Left cardiac atrium (tissue), 4 donors: ENCODE measurements at places on chromosomes 5 and 9. TPM values are rescaled to one million over a fixed set of nuclear protein-coding genes. Genes with fewer than 3 reads are reported as not detected.

DNA sequence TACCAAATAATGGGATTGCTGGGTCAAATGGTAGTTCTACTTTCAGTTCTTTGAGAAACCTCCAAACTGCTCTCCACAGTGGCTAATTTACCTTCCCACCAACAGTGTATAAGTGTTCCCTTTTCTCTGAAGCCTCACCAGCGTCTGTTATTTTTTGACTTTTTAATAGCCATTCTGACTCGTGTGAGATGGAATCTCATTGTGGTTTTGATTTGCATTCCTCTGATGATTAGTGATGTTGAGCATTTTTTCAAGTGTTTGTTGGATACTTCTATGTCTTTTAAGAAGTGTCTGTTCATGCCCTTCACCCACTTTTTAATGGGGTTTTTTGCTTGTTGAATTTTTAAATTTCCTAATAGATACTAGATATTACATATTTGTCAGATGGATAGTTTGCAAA is 28.4 kb upstream of the SUSD1 start:
- no peak for DNase-seq

- no peak for DNase-seq
Observed at GRCh38 chr5:96200641-96201040, 232.4 kb downstream of the PCSK1 start.

DNA sequence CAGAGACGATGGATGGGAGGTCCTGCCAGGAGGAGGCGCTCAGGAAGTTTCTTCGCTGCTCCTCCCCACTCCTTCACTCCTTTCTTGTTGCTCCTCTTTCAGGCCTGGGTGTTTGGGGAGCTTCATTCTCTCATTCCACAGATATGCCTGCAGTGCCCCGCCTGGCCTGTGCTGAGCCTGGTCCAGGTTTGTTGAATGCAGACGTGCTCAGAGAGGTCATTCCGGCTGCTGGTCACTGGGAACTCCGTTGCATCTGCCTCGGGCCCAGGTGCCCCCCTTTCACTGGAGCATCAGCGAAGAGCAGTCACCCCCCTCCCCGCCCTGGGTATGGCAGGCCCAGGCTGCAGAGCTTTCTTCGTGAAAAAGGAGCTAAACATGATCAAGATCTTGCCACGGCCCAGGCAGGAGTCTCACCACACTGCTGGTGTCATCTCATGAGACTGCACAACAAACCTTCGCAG is 15.5 kb downstream of the SURF6 start:
- no peak for DNase-seq

GRCh38 chr5:127599847-127600246 is 49.0 kb upstream of the CTXN3 start:
- DNase-seq, result no peak

DNA sequence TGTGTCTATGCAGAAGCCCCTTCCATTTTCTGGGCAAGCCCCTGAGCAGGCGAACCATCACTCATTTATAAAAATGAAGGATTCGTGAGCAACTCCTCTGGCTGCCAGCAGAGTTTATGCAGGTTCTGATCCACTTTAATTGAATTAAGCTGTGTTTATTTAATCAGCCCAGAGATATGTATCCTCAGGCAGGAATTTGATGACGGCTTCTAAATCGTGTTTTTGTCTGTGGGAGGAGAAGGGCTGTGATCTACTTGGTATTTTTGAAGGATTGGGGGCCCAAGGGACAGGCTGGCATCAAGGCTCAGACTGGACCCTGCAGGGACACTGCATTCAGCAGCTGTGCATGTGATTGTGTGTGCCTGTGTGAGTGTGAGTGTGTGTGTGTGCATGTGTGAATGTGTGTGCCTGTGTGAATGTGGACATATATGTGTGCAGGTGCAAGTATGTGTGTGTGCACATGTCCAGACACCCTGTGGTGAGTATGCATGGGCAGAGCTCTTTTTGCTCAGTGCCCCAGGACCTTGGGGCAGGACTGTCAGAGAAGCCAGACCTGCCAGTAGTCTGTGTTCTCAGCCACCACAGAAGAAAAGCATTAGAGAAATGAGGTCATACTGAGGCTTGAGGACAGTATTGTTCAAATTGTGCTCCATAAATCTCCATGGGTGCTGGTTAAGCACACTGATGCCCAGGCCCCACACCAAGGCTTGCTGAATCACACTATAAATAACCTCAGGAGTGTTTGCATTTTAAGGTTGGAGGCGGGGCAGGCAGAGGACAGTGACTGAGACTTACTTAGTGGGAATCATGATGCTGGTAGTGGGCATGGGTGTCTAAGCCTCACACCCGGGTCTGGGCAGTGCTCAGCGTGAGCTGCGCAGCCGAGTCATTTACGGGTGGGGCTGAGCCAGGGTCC is 164.0 kb downstream of the CARTPT start:
- no peak for DNase-seq

DNA sequence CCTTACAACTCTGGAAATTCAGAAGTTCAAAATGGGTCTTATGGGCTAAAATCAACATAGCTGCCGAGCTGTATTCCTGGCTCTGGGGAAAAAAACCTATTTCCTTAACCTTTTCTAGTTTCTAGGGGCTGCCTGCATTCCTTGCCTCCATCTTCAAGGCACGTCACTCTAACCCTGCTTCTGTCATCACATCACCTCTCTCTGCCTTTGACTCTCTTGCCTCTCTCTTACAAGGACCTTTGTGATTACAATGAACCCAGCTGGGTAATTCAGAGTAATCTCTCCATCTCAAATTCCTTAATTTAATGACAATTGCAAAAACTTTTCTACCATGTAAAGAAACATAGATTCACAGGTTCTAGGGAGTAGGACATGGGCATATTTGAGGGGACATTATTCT is 103.1 kb upstream of the SMC2 start:
- no peak for DNase-seq

DNA sequence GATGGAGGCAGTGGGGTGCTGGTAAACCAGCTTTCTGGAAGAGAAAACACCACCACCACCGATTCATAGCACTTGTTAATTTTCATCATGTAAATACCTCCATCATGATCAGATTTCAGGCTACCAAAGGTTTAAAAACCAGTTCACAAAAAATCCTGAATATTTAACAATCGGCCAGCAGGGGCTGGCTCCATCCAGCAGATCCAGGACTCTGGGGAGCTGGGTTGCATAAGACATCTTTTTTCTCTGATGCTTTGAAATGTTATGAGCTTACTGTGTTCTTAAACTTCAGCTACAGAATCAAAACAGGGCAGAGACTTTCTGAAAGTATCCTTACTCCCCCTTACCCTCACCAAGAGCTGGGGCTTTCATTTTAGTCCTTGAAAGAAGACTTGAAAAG is 14.6 kb upstream of the RNF183 start:
- no peak for DNase-seq

DNA sequence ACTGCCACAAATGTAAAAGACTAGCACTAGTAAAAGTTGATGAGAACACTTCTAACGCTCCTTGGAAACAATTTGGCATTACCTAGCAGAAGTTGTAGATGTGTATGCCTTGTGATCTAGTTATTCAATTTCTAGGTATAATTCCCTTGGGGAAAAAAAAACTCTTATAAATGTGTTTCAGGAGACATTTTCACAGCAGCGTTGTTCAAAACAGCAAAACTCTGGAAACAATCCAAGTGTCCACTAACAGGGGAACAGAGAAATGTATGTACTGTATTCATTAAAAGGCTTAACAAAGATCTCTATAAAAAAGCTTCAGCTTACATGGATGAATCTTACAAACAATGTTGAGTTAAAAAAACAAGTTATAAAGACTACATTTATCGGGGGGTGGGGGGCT is 30.4 kb downstream of the NR3C1 start:
- no peak for DNase-seq

DNA sequence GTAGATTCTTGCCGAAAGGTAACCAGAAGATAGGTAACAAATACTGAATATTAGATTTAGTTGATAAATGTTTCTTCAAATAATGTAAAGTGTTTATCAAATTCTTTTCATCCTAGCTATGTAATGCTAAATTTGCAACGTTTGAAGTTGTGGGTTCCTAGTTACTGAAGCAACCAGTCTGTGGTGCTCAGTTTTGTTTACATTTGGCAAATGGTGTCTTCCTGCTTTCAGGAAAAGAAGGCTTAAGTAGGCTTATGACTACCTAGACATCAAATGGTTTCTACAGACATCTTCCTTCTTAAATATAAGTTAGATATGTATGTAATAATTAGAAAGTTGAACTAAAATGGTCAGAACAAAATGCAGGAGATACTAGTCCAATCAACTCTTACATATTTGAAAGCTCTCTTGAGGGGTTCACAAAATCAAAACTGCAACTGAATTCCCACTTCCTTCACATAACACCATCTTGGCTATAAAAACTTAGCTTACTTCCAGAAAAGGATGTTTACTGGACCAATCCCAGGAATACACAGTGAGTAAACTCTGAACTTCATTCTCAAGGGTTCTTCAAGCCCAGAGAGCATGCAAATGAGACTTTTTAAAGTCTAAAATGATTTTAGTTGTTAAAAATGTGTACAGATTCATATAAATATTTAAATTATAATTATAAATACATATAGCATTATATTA is 125.7 kb upstream of the ITGA1 start:
- no peak for DNase-seq

DNA sequence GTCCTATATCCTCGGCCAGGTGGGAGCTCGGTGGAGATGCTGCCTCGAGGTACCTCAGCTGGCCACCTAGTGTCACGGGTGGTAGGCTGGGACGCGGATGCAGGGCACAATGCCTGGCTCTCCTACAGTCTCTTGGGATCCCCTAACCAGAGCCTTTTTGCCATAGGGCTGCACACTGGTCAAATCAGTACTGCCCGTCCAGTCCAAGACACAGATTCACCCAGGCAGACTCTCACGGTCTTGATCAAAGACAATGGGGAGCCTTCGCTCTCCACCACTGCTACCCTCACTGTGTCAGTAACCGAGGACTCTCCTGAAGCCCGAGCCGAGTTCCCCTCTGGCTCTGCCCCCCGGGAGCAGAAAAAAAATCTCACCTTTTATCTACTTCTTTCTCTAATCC is 2.0 kb downstream of the PCDHGC3 start:
- DNase-seq, result no peak

DNA sequence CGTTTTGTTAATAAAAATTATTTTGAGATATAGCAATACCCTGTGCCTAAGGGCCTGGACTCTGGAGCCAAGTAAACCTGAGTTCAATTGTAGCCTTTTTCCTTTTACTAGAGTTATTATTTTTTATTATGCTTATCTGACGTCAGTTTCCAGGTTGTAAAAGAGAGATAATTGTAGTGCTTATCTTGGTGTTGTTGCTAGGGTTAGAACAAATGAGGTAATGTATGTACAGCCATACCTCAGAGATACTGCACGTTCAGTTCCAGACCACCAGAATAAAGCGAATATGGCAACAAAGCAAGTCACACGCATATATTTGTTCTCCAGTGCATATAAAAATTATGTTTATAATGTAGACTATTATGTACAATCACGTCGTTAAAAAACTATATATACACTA is 215.0 kb downstream of the VPS13A start:
- DNase-seq, result no peak

DNA sequence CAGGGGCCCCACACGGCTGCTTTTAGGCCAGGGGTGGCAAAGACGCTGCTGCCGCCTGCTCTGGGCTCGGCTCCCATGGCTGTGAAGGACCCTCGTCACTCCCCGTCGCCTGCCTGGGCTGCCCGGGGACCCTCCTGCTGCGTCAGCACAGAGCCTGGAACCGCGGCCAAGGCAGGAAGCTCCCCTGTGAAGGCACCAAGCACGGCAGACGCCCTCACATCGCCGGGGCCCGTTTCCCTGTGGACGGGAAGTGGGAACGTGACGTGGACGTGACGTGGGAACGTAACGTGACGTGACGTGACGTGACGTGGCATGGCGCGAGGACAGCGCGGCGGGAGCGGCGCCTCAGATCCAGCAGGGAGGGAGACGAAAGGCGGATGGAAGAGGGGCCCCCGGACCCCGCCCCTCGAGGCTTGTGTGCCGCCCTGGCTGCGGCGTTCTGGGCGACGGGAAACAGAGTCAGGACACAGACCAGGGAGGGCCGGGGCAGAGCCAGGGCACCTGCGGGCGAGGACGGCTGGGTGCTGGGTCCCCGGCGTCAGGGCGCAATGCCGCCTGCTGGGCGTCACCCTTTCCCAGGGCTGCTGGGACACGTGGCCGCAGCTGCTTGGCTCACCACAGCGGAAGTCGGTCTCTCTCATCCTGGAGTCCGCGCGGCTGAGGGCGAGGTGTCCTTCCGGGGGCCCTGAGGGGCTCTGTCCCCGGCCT is 53.1 kb downstream of the MRPL36 start:
- no peak for DNase-seq

DNA sequence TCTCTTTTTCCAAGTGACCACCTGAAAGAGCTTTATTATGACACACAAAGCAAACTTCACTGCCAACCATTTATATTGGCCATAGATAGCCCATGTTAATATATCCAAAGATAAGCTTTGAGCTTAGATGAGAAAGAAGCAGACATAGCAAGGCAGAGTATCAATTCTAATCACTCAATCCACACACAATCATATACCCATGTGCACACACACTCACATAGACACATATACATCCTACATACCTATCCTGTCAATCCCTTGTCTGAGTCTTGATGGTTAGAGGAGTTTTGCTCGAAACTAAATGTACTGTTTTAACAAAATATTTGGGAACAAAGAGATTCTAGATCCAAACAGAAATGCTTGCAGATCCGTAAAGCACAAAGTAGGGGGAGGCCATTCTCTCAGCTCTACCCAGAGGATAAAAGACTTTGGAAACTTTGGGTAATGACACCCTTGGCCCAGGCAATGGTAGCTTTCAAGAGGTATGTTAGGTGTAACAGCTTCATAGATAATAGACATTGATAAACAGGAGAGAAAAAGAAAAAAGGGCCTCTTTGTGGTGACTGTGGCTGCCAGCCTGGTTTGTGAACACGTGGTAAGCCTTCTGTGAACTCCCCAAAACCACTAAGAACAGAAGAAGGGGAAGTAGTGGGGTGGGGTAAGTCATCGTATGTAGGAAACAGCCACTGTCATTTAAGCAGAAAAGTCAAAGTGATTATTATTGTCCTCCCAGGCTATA is 121.6 kb downstream of the TLR4 start:
- DNase-seq, result no peak

DNA sequence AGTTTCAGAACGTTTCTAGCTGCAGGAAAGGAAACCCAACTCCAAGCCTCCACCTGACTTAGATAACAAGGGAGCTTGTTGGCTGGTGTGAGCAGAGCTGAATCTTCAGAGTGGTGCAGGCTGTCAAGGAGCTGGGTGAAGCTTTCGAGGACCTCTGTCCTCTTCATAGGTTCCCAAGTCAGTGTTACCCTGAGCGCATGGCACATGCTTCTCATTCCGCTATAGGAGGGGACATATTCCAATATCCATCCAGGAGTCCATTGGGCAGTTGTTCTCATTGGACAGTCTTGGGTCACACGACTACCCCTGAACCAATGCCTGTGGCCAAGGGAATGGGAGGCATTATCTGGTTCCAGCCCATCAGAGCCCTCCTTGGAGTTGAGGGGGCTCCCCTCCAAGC is 50.3 kb downstream of the DUSP1 start:
- DNase-seq, result no peak

GRCh38 chr5:100746730-100747129 is 156.4 kb downstream of the ST8SIA4 start:
- no peak for DNase-seq

GRCh38 chr5:74992791-74993190 is 59.6 kb downstream of the GCNT4 start:
- no peak for DNase-seq

The ASPN gene
- total RNA-seq, result 8.8 TPM

The CTSV gene
- total RNA-seq, result not detected

The NMUR2 gene
- 0.21 TPM for total RNA-seq

The FBN2 gene
- total RNA-seq, result 1.6 TPM

The IL5 gene
- not detected for total RNA-seq

The GABRA1 gene
- not detected for total RNA-seq

The FGFR4 gene
- total RNA-seq, result 1.4 TPM

The SPATA31E1 gene
- not detected for total RNA-seq

The KIF24 gene
- 0.59 TPM for total RNA-seq

The SLC6A7 gene
- total RNA-seq, result not detected

The PJA2 gene
- total RNA-seq, result 94.8 TPM
